Activated CD4-positive, alpha-beta memory T cell treated with anti-CD3 and anti-CD28 coated beads for 36 hours (primary cell): ENCODE measurements at places on chromosomes 4 and X.

- DNase-seq, result no peak
Observed at GRCh38 chrX:154349359-154349935, 25.0 kb downstream of the FLNA start.

GRCh38 chrX:2451501-2452316, 49.1 kb downstream of the DHRSX start:
- DNase-seq, result no peak

DNA sequence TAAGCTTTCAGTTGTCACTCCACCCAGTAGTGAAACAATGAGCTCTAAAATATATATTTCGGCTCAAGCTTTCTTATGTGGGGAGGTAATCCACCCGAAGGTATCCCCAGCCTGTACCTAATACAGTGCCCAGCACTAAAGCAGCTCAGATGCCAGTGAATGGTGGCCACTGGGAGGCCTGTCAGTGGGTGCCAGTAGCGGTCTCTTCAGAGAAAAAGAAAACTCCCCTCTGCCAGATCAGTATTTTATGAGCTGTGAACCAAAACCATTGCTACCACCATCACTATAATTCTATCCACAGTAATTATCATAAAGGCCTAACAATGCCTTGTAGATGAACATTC, 835 bp upstream of the NFKB1 start:
- DNase-seq, result peak; percentile 52

DNA sequence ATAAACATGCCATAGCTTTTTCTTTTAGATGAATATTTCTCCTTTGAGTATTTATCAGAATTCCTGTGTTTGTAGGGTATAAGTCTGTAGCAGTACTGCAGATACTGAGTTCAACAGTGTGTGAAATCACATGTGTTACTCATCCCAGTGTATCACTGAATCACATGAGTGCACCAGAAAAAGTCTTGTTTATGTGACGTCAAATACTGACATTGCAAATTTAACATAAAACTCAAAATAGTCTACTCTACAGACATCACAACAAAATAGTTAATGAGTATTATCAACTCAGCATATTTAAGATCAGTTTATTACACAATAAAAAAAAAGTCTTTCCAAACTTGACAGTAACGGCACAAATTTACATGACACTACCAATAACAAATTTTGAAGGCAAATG, 221.3 kb downstream of the DCTD start:
- no peak for DNase-seq

DNA sequence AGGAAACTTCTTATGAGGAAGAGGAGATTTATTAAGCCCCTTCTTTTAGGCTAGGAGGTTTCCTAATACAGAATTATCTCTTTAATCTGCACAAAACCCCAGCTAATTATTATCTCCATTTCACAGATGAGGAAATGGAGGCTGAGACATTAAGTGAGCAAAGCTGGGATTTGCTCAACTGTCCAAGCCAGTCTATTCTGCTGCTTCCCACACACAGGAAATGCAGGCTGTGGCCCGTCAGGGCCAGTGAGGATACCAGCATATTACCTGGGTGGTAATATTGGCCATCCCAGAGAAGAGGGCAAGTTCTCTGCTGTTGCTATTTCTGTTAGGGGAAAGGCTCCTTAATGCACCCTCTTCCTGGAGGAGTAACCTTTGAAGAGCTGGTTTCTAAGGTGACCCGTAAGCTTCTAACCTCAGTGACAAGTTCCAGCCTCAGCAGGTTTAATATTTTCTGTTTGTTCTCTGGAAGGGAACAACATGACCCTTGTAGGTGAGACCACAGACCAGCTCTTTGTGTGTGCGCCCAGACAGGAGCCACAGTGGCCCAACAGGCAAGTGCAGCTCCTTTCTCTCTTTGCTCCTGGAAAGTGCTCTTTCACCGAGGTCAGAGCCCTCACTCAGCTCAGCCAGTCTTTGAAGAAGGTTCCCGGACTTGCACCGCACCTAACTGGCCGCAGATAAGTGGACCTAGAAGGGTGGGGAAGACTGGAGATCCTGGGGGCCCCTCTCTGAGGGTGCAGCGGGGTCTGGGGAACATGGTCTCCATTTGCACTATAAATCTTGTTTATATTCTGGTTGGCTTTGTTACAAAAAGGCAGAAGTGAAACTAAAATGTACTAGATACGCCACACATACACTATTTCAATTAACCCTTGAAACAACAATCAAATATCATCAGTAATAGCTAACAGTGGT, 35.5 kb downstream of the TBC1D9 start:
- DNase-seq, result no peak

DNA sequence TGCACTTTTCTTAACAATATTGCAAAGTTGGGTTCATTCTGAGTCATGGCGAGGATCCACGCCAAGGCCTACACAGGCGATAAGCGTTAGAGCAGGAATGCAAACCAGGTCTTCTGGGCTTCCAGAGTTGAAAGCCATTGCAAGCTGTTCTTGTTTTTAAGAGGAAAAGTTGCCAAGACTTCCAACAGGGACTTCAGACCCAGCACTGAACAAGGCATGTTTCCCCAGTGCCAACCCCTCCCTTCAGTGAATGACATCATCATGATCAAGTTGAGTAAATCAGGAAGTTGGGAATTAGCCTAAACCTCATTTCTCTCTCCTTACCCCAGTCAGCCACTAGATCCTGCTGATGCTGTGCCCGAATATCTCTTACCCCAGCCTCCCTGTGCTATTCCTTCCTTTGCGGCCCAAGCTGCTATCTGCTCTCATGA, 355.1 kb downstream of the HS3ST1 start:
- no peak for DNase-seq

DNA sequence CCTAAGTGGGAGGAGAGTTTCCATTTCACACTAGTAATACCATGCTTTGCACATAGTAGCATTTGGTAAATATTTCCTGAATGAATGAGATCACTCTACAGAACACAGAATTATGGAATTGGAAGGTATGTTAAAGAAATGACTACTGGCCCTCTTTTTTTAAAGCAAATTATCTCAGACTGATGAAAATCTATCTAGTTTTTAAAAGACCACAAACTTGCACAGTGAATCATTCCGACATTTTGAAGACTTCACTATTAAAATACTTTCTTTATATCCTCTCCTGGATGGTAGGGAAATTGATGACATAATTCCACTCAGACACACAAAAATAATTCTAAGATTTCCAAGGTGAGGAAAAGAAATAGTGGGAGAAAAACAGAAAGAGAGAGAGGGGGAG, 68.4 kb upstream of the ETNPPL start:
- no peak for DNase-seq

GRCh38 chrX:73262991-73263390, 48.3 kb upstream of the NAP1L2 start:
- DNase-seq, result no peak

DNA sequence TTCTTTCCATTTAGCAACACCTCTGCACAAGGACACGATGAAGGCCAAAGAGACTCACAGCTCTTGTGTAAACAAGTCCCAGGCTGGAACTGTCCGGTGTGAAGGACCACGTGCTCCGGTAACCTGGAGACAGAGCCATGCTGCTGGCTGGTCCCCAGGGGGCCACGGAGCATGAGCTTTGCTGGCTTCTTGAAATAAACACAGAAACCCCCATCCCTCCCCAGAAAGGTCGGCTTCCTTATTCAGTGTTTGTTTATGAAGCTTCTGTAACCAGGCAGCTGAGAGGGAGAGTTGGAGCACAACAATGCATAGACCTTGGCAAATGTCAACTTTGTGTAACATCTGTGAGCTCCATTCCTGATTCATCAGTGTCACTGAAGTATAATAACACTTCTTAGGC, 109.4 kb downstream of the GPR143 start:
- DNase-seq, result no peak

DNA sequence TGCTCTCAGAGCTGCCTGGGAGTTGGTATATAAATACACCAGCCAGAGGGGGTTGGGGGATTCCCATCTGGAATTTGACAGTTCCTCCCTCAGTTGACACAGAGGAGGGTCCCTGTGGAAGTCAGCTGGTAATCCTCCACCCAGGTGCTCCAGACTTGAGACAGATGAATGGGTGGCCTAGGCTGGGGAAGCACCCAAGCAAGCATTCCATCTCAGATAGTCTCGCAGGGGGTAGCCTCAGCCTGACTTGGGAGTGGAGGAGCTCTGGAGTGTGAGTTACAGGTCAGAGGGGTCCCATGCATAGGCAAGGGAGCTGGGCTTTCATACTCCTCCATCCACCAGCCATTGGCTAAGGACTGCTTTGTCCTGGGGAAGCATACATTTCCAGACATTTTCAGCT, 229.3 kb upstream of the BCOR start:
- DNase-seq, result no peak

DNA sequence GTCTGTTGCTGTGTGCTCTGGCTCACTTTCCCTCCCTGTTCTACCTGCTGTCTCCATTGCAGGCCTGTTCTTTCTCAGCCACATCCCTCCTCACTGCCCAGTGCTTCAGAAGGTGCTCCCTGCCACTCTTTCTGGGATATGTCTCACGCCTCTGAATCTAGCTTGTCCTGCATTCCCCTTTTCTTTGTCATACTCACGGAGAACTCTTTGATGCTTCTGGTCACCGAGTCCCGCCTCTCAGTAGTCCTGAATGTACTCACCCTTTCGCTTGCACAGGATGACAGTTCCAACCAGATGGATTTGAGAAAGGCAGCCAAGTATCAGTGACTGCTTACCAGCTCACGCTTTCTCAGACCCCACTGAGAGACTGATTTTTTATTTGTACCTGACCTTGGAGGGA, 65.2 kb upstream of the TLR2 start:
- no peak for DNase-seq

DNA sequence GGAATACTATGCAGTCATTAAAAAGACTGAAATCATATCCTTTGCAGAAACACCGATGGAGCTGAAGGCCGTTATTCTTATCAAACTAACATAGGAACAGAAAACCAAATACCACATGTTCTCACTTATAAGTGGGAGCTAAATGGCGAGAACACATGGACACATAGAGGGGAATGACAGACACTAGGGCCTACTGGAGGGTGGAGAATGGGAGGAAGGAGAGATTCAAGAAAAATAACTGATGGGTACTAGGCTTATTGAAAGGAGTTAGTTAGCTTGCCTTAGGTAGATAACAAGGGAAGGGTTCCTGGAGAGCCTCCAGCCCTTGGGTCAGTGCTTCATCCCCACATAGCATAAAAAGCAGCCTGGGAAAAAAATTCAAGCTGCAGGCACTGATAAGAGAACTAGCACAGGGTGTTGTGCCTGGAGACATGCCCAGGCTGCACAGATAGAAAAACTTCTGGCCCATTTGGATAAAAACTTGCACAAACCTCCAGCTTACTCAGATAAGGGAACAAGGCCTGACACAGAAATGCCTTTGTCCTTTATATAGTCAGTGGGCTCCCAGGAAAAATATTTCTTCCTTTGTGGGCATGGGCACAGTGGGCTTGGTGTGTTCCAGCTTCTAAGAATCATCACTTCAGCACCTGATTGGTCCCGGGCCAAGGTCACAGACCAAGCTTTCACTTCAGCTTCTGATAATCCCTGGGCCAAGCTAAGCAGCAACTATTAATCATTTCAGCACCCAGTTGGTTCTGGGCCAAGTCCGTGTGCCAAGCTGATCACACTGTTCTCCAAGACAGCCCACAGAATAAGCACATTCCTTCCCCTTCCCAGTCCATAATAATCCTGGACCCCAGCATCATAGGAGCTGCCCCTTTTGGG, 23.1 kb upstream of the PWWP3B start:
- no peak for DNase-seq

DNA sequence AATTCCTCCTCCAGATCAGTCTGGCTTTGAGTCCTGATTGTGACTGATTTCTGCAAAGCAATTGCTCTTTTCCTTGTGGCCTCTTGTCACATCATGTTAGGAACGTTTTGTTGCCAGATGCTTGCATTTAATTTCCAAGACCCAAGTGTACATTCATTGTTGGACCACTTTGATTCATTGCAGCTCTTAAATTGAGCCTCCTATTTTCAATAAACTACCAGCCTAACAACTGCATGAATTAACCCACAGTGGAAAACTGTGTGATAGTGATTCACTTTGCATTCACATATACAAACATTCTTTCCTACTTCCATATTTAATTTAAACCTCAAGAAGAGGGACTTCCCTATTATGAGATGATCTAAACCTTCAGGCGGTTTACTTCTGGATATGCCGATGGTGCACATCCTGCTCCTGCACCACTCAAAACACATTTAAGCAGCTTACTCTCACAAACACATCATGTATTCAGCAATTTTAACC, 118.4 kb downstream of the AFF1 start:
- DNase-seq, result peak; percentile 36

DNA sequence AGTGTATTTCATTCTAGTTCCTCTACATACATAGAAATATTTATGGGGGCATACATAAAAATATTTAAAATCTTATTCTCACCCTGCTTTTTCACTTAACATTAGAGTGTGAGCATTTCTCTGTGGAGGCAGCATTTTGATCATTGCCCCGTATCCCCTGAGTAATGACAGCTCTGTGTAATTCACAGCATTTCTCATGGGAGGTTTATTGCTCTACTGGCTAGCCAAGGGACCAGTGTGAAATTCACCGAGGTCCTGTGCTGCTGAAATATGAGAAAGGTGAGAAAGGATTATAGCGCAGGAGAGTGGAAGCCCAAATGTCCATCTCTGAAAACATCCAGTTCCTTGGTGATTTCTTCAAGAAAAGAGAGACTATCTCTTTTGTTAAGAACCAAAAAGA, 22.9 kb downstream of the PDGFC start:
- DNase-seq, result no peak

GRCh38 chr4:145623831-145624230, 4.6 kb downstream of the MMAA start:
- peak; percentile 37 for DNase-seq

- no peak for DNase-seq
Observed at GRCh38 chr4:183335369-183335940, 13.2 kb upstream of the CLDN24 start.

DNA sequence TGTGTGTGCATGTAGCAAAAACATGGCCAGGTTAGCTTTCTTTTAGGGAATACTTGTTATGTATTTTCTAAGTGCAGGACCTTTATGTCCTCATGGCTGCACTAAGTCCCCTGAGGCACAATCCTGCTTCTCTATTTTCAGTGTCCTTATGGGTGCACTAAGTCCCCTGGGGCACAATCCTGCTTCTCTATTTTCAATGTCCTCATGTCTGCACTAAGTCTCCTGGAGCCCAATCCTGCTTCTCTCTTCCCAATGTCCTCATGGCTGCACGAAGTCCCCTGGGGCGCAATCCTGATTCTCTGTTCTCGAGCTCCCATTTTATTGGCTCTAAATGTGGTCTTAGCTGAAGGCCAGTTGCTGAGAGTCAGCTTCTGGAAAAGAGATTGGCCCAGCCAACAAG, 49.7 kb upstream of the GPRIN3 start:
- no peak for DNase-seq

DNA sequence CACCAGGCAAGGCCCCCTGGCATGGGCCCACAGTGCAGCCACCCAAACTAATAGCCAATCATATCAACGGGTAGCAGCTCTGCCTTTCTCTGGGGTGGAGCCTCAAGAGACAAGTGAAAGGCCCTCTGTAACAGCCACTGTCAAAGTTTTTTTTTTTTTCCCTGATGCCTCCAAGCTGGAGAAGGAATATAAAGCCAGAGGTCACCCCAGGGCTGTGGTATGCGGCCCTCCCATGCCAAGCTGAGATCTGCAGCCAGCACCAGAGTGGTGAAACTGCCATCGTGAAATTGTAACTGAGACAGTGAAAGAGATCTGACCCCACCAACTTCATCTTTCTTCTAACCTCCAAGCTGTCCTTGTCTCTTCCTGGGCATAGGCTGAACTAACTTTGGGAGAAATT, 407.0 kb downstream of the KLHL4 start:
- DNase-seq, result no peak
